ENCODE measurements at places on chromosomes 11 and 22.

DNA sequence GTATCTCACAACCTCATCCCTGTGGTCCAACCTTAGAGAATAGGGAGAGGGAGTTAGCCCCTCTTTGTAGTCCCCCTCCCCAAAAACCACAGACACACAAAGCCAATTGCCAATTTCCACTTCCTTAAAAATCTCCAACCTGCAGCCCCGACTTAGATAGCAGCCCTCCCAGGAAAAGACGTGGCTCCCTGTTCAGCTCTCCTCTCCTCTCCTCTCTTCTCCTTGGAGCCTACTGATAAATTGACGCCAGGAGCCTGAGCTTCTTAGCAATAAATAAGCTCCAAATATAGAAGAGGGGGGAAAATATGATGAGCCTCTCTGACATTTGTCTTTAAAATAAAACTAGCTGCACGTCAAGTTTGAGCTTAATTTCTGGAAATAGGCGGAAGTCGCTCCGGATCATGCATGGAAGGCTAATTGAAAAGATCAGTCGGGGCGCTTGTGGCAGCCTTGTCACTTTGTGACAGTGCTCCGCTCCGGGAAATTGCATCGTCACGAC, 7.3 kb downstream of the PAX6 start:
- no peak for DNase-seq

DNA sequence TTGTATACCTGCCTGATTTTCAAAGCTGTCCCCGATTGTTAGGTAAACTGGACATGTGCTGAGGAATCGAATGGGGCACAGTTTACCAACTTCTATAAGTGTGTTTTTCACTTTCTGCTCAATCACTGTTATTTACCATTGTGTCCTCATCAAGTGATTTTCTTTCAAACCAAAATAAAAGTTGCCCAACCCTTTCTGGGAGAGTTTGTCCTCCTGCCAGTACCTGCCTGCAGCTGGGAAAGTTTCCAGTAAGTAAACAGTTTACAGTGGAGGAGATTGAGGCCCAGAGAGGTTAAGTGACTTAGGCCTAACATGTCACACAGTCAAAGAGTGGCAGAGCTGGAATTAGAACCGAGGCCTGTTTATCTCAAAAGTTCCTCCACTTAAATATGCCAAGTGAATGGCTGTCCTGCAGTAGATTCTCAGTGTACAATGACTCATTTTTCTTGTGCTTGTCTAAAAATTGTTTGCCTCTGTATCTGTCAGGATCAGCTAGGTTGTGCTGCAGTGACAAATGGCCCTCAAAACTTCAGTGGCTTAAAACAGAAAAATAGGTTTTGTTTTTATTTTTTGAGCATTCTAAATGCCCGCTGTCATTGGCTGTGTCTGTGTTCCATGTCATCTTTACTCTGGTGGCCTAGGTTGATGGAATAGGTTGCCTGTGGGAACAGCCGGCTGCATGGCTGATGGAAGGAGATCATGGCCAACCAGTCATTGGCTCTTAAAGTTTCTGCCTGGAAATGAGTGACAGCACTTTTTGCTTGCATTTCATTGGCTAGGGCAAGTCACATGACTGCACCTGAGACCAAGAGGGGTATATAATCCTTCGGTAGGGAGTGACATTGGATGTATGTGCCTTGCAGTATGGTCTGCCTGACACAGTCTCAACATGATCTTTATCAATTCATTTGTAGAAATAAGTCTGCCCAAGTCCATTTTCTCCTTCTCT, 61.8 kb upstream of the CRYBB3 start:
- no peak for DNase-seq

DNA sequence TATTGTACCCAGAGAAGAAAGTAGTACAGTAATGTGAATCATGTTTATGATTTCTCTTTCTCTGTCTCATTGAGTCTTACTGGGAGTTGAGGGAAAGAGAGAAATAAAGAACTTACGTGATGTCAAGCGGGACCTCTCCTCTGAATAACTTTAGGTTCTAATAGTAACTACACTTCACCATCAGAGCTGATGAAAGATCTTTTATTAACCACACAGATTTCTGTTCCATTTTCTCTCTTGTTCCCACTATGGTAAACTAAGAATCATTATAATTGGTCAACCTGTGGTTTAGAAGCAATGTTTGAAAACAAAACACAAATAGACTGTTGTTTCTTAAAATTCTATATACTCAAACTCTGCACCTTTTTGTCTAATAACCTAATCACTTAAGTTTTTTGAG, 142.3 kb downstream of the ELP4 start:
- no peak for DNase-seq

GRCh38 chr22:39847477-39847876, 46.1 kb downstream of the ENTHD1 start:
- DNase-seq, result no peak

GRCh38 chr11:70462818-70463477, 64.6 kb downstream of the CTTN start:
- no peak for DNase-seq

DNA sequence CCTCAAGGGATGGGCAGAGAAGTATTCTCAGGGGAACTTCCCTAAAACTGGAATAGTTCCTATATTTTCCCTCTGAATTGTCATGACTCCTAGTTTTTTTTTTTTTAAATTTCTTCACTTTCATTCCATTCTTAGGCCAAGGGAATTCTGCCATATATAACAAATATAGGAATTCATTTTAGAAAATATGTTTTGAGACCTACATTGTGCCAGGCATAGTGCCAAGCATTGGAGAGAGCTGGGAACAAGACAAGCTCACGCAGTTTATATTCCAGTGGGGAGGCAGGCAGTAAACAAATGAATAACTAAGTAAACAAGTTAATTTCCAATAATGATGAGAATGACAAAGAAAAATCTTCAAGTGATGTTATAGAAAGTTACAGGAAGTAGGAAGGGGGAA, 2.6 kb upstream of the NPTXR start:
- no peak for DNase-seq
